ENCODE measurements at places on chromosomes 11 and 22.

GRCh38 chr11:60710482-60710881 is 11.1 kb downstream of the MS4A8 start:
- DNase-seq, result no peak

DNA sequence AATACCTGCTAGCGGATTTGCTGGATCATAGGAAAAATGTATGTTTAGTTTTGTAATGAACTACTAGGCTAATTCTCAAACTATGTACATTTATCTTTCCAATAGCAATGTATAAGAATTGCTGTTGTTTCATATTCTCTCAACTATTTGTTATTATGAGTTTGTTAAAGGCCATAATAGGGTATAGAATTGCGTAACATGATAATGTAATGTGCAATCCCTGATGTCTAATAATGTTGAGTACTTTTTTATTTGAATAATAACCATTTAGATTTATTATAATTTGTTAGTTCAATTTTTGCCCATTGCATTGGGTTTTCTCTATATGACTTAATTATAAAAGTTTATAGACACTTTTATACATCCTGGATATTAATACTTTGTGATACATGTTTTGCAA is 801.6 kb downstream of the LUZP2 start:
- DNase-seq, result no peak

GRCh38 chr22:41229730-41230400 is 10.9 kb downstream of the CHADL start:
- no peak for DNase-seq

DNA sequence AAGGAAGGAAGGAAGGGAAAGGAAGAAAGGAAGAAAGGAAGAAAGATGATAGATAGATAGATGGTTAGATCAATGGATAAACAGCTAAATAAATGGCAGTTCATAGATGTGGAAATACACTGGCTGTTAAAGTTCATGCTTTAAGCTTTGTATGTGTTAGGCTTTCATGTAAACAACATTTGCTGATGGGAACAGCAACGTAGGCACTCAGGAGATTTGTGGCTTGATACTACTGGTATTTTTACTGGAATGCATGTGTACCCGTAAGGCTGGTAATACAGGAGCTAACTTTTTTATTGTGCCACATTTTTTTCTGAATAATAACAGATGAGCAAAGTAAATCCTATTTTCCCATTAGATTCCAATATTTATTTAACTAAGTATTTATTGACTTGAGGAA is 85.6 kb downstream of the NCAM1 start:
- DNase-seq, result no peak

GRCh38 chr11:68255526-68255925 is 16.2 kb downstream of the C11orf24 start:
- no peak for DNase-seq

DNA sequence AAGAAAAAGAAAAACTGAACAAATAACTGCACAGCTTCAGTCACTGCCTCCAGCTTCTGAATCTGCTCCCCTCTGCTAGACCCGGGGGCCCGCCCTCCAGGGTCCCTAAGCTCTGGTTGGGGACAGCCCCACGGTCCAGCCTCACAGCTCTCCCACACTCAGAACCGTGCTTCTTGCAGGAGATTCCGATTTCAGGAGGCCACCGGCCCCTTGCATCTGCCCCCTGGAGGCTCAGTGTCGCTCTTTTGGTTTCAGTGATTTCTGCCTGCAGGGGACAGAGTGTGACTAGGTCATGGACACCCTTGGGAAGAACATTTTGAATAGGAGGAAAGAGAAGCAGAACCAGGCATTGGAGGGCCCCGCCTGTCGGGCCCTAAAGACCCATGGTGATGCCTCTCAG is 23.1 kb upstream of the RPS3 start:
- no peak for DNase-seq

DNA sequence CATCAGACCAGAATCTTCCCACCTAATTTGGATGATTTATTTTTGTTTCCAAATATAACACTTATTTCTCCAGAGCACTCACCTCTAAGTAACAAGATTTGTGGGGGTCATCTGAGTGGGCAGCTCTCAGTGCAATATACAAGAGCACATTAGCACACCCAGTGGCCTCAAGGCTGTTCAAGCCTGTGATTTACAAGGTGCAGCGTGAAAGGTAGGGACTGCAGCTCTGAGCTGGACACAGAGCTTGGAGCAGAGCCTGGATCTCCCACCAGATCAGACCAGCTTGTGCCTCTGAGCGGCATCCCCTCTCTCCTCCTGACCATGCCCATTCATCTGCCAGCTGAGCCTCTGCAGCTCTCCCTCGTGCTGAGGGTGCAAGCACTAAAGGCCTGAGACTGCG is 323.3 kb upstream of the ZC3H12C start:
- DNase-seq, result no peak

DNA sequence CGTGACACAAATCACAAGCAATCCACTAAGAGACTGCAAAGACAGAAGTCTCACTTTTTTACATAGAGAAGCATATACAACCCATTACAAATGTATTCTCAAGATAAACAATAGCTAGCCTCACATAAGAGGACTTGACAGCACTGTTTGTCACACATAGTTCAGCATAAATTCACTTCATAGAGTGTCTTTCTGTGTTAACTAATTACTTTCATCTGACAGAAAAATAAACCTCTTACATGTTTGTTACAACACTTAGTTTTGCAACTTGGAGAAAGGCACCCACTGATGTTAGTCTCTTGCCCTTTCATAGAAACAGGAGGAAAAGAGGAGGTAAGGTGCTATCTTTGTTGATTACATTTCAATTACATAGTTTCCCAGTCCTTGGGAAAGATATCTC is 2221.9 kb upstream of the RAG2 start:
- no peak for DNase-seq

GRCh38 chr11:27619763-27620335 is 80.4 kb downstream of the BDNF start:
- DNase-seq, result no peak

- no peak for DNase-seq
These were observed 54.0 kb downstream of the UVRAG start for GRCh38 chr11:75868990-75869389.

DNA sequence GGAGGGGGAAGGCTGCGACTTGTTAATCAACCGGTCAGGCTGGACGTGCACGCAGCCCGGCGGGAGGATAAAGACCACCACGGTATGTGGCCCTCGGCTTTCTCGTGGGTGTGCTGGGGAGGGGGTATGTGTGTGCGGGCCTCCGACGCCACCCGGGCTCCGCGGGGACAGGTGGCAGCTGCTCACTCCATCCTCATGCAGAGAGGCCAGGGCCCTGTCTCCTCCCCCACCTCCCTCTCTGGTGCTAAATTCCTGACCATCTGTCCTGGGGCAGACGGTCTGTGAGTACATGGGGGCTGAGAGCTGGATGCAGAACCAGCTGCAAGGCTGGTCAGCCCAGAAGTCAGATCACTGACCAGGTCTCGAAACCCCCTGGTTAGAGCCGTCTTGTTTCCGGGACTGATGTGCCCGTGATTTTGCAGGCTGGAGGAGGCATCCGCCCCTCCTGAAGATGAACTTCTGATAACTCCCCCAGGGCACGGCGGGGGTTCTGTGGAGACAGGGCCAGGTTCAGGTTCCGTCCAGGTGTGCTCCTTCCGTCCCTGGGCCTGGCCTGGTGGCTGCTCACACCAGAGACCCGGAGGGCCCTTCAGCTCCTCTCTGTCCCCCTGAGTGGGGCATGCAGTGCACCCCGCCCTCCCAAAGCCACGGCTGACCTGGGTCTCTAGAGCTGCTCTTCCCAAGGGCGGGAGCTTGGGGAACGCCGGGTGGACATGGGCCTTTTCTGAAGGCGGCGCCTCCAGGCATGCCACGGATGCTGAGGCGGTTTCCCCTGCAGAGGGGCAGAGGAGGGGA is 1119.7 kb downstream of the BRD1 start:
- DNase-seq, result no peak

- DNase-seq, result no peak
These were observed 14.3 kb upstream of the POU2AF3 start for GRCh38 chr11:111283945-111284481.

- no peak for DNase-seq
These were observed 202.6 kb downstream of the AASDHPPT start for GRCh38 chr11:106280036-106280435.

- DNase-seq, result no peak
These were observed 113.2 kb downstream of the FANCF start for GRCh38 chr11:22512457-22512856.

DNA sequence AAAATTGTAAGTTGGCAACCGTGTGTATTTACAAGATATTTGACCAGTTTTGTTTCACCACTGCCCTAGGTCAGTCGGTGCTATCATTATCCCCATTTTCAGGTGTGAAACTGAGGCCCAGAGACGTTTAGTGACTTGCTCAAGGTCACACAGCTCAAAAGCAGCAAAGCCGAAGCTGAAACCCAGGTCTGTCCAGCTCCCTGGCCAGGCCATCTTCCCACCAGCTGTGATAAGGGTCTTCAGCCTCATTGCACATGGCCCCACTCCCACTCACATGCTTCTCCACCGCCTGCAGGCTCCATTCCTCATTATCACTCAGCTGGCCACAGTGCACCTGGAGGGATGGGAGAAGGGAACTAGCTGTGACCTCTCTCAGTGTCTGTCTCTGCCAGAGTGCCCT is 83.2 kb downstream of the PDE2A start:
- DNase-seq, result no peak

- no peak for DNase-seq
These were observed 42.2 kb downstream of the PPFIA1 start for GRCh38 chr11:70312401-70313357.

DNA sequence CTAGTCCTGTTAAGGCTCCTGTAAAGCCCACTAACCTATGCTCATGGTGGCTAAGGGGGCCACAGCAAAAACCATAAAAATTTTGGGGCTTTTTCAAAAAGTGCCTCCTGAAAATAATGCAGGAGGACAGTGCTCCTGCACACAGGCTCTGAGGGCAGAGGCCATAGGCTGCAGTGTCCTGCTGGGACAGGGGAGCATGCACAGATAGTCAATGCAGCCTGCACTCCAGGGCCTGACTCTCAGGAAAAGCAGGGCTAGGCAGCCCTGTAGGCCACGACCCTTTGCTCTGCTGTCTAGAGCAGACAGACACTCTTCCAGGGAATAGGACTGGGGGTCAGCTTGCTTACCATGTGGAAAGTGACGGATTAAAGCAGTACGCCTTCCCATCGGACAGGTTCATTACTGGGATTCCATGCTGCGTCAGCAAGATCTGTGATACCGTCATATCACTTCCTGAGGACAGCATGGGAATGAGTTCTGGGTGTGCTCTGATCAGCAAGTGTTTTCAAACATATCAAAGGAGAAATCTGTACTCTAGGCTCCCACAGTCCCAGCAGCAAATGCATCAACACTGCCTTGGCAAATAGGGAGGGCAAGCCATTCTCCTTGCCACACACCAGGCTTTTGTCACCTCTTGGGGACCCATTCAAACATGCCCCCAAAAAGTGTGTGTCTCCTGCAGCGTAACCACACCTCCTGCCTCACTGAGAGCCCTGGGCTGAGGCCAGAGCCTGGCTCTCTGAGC is 64.1 kb upstream of the CLTCL1 start:
- DNase-seq, result no peak

GRCh38 chr22:27154717-27155116 is 497.3 kb downstream of the MIAT start:
- DNase-seq, result no peak

DNA sequence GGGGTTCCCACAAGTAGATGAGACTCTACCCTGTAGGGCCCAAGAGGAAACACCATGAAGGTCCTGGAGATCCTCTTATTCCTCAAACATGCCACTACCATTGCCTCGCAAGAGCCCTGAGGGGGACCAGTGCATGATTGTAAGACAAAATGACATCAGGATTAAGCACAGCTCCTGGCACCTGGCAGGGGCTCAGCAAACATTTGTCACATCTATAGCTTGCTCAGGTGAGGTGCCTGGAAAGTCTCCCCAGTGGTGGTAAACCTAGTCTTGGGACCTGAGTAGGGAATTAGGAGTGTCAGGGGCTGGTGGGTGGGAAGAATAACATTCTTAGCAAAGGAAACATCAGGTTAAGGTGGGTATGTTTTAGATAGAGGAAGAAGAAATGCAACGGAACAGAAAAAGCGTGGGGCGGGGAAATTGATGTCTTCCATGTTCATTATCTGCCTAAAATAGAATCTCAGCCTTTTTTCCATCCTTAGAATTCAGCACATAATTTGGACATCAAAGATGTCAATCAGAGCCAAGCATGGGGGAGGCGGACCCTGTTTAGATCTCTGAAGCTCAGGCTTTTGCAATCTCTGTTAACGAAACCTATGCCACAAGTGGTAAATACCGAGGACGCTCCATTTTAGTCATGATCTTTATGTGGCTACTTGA is 924 bp downstream of the YPEL1 start:
- DNase-seq, result no peak

DNA sequence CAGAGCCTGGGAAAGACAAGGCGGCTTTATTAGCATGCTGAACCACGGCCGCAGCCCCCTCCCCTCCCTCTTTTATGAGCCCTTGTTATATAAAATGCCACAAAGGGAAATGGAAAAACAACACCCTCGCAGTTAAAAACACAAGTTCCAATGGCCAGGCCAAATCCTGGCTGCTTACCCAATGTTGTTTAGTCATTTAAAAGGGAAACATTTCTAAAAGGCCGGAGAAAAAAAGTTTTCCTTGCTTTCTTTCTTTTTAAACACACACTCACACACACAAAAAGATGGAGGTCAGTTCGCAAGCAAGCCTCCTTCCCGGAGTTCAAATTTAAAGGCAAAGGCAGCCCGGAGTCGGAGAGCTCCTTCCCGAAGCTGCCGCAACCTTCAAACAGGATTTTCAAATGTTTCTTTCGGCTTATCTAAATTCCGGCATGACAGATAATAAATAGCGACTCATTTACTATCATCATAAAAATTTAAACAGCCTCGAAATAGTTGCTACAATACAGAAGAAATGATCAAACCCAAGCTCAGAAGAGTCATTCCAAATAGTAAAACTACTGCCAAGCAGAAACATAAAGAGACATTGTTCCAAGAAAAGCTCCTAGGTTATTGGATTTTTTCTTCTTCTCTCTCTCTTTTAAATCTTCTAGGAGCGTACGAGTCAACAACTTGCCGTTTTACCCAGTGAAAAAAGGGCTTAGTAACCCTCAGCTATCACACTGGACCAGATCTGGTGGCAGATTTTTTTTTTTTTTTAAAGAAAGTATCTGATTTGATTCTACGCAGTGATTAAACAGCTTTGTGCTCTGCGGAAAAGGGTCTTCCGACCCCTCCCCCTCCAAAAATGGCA is 3.5 kb downstream of the PHF21B start:
- DNase-seq, result no peak

- no peak for DNase-seq
These were observed 145.1 kb downstream of the ATXN10 start for GRCh38 chr22:45816776-45817175.

GRCh38 chr11:46296059-46296527 is 18.6 kb downstream of the CREB3L1 start:
- no peak for DNase-seq

- DNase-seq, result no peak
These were observed 21.8 kb downstream of the MICAL2 start for GRCh38 chr11:12131943-12132789.

- DNase-seq, result no peak
These were observed 10.4 kb downstream of the IGLL1 start for GRCh38 chr22:23569716-23570115.

- no peak for DNase-seq
These were observed 116.1 kb downstream of the UVRAG start for GRCh38 chr11:75931124-75931523.
